ENCODE measurements at places on chromosomes 11 and 22. TPM values are rescaled to one million over a fixed set of nuclear protein-coding genes. Genes with fewer than 3 reads are reported as not detected.

E2F8 gene
- 0.18 TPM for total RNA-seq

SRRD gene
- 17.7 TPM for total RNA-seq

OR10A3 gene
- not detected for total RNA-seq

NDUFC2 gene
- 267 TPM for total RNA-seq

TMPRSS13 gene
- 0.11 TPM for total RNA-seq

C22orf31 gene
- not detected for total RNA-seq

A4GALT gene
- total RNA-seq: 1.2 TPM

OR52N4 gene
- 0.27 TPM for total RNA-seq

DUSP8 gene
- 12.0 TPM for total RNA-seq

P2RY2 gene
- total RNA-seq: 3.6 TPM

OR52A1 gene
- 0.04 TPM for total RNA-seq

OR10G4 gene
- total RNA-seq: 0.05 TPM

RFPL2 gene
- not detected for total RNA-seq
